ENCODE measurements at places on chromosomes 6 and 20.

DNA sequence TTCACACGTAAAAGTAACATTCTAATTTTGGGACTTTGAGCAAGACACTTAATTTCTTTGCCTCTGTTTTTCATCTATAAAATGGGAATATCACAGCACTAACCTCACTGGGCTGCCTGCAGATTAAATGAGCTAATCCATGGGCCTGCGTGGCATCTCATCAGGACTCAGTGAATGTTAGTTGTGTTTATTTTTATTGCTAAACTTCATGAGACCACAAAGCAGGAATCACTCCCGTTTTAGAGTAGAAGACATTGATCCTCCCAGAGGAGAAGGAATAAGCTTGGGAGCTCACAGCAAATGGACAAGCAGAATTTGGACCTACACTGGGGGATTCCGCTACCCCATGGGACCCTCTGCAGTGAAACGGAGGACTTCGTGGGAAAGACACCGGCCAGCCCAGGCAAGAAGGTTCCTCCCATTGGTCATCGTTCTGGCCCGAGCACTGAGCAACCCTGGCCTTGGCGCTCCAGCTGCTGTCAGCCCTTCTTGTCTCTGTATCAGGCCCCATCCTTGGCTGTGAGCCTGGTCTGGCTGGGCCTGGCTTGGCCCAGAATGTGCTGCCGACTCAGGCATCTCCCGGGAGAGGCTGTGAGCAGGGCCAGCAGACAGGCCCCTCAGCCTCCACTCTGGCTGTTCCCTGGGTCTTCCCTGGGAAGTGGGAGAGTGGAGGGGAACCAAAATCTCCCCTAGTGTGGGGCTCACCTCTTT, 79.8 kb downstream of the NFATC2 start:
- no peak for DNase-seq

DNA sequence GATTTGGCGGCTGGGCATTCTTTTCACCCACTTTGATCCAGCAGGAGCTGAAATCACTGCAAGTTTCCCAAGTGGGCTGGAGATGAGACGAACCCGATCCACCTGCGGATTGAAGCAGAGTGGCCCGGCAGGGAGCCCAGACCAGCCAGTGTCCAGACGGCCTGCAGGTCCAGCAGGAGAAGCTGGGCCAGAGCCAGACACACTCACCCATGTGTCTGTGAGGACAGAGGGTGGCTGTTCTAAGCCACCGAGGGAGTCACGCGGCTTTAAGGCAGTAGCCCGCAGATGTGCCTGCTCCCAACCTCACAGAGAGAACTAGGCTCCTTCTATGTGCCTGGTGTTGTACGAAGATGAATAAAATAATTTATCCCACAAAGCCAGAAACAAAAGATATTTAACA, 200.7 kb downstream of the WDR27 start:
- DNase-seq, result no peak

DNA sequence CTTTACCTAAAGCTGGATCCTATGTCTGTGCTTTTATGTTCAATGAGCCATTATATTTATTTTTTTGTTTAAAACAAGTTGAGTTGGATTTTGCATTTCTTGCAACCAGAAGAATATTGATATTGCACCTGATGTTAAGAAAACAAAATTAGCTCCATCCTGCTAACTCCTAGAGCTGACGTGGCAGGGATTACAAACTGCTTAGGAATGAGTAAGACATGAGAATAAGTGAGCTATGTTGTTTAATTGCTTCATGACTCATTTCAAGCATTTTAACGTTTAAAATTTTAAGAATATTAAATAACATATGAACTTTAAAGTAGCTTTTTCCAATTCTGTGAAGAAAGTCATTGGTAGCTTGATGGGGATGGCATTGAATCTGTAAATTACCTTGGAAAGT, 663.5 kb downstream of the EPM2A start:
- no peak for DNase-seq

- DNase-seq, result no peak
These were observed 215.5 kb downstream of the ADGB start for GRCh38 chr6:146814148-146814750.

GRCh38 chr6:3273707-3274521, 15.2 kb downstream of the PSMG4 start:
- no peak for DNase-seq

DNA sequence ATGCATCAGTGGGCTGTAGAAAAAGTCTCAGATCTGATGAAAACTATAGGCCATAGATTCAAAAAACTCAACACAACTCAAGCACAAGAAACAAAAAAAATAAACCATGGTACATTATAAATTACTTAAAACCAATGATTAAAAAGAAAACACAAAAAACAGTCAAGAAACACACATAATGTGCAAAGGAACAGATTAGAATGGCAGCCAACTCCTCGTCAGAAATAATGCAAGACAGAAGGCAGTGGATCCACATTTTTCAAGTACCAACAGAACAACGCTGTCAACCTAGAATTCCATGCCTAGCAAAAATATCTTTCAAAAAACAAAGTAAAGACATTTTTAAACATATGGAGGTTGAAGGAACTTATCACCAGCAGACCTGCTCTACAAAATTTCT, 69.7 kb downstream of the PSMB1 start:
- DNase-seq, result no peak

DNA sequence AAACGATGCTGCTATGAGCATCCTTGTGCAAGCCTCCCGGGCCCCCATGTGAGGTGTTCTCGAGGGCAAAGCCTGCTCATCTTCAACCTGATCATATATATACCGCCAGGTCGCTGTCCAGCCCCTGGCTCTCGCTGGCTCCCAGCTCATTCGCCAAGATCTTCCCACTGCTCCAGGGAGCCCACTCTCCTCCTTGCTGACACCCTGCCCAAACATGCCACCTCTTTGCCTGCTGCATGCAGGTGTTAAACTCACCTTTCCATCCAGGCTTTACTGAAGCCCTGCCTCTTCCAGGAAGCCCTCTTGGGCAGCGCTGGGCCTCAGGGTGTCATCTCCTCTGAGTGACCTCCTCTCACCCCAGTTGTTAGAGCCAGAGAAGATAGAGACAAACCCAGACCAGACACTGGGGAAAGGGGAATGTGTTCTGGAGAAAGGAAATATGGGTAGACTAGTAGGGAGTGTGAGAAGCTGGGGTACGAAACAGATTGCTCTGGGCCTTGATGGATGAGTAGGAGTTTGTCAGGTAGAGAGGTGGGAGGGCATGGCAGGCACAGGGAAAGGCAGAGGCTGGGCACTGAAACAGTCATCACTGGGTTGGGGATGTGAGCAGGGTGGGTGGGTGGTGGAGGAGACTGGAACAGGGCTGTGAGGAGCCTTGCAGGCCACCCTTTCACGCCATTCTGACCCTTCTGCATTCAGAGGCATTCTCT, 1.2 kb upstream of the DLGAP4 start:
- no peak for DNase-seq

GRCh38 chr6:44012078-44012493, 115.2 kb downstream of the MRPL14 start:
- no peak for DNase-seq

DNA sequence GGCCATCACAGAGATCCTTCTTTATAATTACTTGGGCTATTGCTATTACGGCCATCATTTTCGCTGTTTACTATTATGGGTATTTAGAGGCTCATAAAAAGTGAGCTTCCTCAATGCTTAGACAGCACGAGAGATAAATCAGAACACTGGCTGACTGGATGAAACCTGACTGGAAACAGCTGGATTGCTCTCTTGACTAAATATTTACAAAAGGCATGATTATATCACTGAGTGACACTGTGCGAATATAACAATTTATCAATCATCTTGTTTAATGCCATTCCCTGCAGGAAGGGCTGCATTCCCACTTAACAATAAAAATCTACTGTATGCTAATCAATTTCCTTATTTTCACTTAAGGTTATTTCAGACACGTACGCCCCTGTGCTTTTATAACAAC, 260.1 kb upstream of the ARID1B start:
- no peak for DNase-seq

- DNase-seq, result no peak
These were observed 11.6 kb upstream of the ASCC3 start for GRCh38 chr6:100892693-100893092.
